ENCODE measurements at places on chromosomes 7 and 10.

GRCh38 chr7:20442951-20443350 is 112.3 kb downstream of the ITGB8 start:
- DNase-seq, result no peak

DNA sequence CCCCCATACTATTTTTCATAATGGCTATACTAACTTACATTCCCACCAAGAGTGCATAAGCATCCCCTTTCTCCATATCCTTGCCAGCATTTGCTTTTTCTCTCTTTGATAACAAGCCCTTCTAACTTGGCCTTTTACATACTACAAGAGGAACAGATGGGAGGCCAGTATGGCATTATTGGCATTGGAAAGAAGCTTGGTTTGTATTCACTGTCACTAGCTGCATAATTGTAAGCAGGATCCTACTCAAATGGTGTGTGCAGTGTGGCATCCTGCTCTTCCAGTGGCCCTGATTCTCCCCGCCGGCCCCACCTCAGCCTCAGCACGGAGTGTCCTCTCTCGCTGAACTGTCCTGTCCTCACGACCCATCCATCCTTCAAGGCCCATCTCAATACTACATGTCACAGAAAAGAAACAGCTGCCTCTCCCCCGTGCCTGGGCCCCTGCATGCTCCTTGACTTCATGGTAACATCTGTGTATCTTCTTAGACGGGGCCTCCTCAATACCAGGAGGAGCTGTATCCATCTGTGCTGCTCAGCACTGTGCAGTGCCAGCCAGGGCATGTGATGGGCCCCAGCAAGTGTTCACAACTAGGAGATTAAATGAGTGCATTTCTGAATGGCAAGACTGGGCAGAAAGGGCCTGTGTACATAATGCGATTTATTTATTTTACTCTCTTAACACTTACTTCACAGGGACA is 205.2 kb downstream of the COBL start:
- DNase-seq, result no peak

DNA sequence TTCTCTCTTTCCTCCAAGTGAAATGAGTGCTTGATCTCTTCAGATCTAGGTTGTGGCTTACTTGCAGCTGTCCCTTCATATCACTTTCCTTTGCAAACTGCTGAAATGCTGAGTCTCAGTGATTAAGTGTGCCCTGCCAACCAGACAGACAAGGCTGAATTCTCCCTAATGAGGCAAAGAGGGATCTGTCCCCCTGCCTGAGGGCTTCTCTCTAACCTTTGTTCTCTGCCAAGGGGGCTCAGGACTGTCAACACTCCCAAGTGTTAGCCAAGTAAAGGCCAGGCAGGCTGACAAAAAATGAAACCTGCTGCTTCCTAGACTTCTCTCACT is at the start of gene MSS51:
Gene MSS51 (minus strand): TSS at position 24 of the 330 bp plus-strand sequence. CDS start 5,277 bp downstream, outside the sequence.
- DNase-seq, result no peak

DNA sequence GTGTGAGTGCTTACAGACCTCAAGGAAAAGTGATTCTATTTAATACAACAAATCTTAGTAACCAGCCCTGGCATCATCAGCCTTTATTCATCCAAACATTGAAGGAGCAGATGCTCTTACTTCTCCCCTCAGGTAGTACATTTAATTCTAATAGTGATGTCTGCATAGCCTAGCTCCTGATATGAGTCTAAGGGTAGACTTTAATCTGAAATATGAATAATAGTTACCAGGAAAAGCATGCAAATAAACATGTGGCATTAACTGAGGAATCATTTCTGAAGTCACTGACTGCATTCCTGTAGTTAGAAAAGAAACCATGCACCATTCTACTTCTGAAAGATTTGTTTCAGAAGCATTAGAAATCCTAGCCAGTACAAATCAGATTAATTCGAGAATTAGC is 25.7 kb upstream of the LMBR1 start:
- DNase-seq, result no peak

GRCh38 chr7:68524126-68524525 is 1074.1 kb upstream of the AUTS2 start:
- no peak for DNase-seq

DNA sequence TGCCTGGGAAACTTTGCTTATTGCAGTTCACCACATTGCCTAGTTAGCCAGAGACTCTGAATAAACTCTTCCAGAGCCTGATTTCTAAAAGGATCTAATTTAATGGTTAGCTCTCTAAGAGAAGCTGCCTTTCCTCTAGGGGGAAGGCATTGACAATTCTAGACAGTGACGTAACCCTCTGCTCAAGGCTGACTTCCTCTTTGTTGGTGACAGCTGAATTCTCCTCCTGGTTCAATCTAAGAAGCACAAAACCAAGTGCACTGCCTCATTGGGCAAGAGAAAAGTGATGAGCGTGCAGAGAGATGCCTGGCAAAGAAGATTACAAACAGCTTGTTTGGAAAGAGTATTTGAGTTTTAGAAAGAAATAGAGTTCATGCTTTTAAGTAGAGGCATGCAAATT is 102.7 kb downstream of the MACC1 start:
- DNase-seq, result no peak

DNA sequence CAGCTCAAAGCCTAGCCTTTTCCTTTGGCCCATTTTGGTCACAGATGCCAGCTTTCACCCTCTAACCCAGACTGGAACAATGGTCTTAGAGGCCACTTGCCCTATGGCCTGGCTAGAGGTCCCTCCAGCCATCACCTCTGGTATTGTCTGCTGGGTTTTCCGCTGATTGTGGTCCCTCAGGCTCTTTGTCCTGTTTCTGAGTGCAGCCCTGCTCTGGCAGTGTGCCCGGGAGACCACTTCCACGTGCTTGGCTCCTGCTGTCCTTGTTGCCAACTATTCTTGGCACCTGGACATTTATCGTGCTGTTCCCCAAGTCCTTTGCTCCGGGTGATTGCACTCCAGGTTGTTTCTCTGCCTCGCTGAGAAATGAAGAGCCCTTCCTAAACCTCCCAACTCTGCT is 53.3 kb upstream of the FAM180A start:
- no peak for DNase-seq

DNA sequence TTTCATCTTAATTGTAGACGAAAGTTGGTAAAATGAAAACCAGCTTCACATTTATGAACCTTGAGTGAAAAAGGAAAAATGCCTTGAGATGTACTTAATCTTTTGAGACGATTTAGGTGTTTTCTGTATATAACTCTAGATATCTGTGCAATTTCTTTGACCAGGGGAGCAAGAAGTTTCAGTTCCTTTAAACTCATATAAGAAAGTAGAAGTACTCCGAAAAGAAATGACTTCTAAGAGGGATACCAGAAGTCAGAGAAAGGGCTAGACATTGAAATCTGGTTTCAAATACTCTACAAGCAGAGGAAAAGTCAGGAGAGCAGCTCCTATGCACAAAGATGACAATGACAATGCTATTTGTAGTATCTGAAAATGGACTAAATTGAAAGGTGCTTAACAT is 303.7 kb downstream of the BAMBI start:
- DNase-seq, result no peak

GRCh38 chr7:30428246-30429155 is 50.1 kb downstream of the NOD1 start:
- DNase-seq, result no peak

DNA sequence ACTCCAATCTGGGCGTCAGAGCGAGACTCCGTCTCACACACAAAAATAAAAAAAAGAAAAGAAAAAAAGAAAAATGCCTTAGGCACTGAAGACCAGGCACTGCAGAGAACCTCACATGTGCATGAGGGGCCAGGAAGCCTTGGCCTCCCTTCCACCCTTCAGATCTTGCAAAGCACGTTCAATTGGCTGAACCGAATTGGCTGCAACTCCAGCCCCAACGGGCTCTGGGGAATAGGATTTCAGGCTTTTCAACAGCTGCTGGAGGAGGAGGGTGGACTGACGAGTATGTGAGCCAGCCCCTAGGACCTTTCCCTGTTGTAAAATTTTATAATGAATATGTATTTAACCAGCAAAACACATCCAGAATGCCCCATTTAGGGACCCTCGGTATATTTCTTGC is 16.7 kb downstream of the TMEM120A start:
- DNase-seq, result no peak

- no peak for DNase-seq
Measured at GRCh38 chr7:747186-747585, 20.1 kb upstream of the PRKAR1B start.

DNA sequence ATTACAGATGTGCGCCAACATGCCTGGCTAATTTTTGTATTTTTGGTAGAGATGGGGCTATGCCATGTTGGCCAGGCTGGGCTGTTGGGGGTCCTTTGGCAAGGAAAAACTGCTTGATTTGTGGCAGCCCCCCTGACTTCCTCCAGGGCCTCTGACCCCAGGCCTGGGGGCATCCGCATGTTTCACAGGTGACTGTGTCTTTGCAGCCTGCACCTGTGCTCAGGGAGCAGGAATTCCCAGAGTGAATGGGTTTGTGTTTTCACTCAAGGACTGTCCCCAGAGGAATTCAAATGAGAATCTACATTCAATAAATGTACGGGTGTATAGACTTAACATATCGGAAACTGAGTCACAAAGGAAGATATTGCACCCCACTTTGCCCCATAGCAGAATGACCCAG is 11.6 kb upstream of the CLIP2 start:
- DNase-seq, result no peak

DNA sequence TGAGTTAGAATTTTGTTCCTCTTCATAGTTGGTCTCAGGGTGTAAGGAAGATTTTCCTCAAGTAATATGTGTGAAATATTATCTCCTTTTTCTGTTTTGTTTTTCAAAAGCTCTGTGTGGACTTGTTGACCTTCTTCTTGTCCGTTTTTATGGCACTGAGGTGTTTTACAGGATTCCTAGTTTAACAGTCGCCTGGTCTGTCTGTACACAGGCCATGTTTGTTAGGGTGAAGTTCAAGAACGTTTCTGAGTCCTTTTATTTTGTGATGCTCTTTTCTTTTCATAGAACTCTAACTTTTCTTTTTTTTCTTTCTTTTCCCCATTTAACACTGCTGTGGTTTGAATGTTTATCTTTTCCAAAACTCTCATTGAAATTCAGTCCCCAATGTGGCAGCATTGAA is 18.5 kb downstream of the TACC2 start:
- no peak for DNase-seq

DNA sequence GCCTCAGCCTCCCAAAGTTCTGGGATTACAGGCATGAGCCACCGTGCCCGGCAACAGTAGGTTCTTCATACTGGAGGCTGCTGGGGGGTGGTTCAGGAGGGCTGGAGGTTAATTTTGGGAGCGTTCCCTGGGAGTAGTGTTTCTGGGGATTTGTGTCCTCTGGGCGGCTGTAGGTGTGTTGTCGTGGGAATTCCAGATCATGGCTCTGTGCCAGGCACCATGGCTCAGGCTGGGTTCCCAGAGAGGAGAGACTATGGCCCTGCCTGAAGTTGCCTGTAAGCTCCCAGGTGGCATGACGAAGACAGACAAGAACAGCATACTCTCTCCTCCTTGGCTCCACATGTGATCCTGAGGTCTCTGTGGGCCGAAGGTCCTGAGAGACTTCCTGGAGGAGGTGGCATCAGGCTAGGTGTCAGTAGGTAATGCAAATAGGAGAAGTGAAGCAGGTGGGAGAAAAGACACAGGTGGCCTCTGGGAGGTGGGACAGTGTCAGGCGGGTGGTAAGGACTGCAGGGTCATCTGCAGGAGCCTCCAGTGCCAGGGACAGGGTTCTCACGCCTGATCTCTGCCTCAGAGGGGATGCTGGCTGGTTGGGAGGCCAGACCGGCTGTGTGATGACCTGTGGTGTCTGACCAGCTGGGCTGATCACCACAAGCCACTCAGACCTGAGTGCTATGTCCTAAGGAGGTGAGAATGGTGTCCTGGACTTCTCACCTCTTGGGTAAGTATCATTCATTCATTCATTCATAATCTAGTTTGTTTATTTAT is 18.7 kb downstream of the CLIP2 start:
- DNase-seq, result no peak

GRCh38 chr7:151425670-151426440 is 14.1 kb downstream of the CRYGN start:
- DNase-seq, result no peak

GRCh38 chr7:144024213-144024612 is 24.1 kb downstream of the OR6B1 start:
- no peak for DNase-seq

DNA sequence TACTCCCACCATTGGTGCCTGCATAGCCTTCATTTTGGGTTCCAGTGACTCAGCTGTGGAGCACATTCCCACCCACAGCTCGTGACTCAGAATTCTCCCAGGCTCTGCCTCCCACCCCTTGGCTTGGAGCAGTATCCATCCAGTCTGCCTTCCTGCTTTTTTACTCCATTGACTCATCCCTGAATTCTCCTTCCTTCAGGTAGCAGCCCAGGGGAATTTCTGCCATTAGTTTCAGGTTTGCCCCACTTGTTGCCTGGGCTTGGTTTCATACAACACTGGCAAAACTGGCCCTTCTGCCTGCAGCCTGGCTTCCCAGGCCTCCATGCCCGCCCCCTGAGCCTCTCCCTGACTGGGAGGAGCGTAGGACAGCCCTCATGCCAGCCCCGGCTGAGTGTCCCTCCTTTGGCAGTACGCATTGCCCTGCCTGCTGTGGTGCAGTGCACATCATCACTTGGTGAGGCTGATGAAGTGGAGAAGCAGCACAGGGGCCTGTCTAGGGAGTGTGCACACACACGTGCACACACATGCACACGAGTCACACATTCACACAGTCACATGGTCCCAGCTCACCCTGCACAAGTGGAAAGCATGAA is 55.0 kb downstream of the SNX10 start:
- DNase-seq, result no peak

- no peak for DNase-seq
Measured at GRCh38 chr10:58014436-58014835, 253.3 kb downstream of the IPMK start.

- DNase-seq, result peak; percentile 40
Measured at GRCh38 chr7:26061678-26062603, 90.1 kb upstream of the NFE2L3 start.

DNA sequence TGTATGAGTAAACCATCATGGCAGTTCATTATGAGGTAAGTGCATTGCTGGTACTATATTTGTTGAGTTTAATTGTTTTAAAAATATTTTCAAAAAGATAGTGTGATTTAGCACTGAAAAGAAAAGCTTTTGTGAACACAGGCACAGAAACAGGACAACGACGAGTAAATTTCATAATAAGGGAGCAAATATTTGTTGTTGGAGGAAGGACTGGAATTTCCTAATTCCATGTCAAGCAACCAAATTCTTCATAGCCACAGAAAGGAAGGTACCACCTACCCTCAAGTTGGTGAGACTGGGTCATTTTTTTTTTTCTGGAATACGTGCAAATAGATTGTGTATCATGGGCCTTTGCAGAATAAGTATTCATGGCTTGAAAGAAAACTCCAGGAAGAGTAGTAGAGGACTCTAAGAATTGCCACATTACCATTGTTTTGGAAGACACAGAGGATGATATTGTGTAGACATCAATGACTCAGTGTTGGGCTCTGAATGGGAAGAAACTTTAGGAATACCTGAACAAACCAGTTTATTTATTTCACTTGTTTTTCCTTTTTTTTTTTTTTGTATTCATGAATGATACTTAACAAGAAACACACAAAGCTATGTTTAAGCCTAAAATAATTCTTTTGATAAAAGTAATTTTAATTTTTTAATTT is 7.8 kb downstream of the UBE2D4 start:
- DNase-seq, result no peak
